ENCODE measurements at places on chromosomes 1 and 21.

GRCh38 chr1:200099040-200099439, 71.5 kb downstream of the NR5A2 start:
- no peak overlapping the region for H3K27ac ChIP-seq
- no peak for DNase-seq
- no peaks in the 10 kb centered on the region for H3K36me3 ChIP-seq
- H3K27me3 ChIP-seq, result no peaks in the 10 kb centered on the region
- no peak overlapping the region for H3K4me3 ChIP-seq
- H3K4me1 ChIP-seq, result no peaks in the 10 kb centered on the region

GRCh38 chr1:112938210-112938609, 17.8 kb downstream of the SLC16A1 start:
- H3K27ac ChIP-seq, result no peak overlapping the region
- H3K36me3 ChIP-seq, result no peaks in the 10 kb centered on the region
- peak; percentile 29 for DNase-seq
- no peaks in the 10 kb centered on the region for H3K27me3 ChIP-seq
- no peak overlapping the region for H3K4me3 ChIP-seq

DNA sequence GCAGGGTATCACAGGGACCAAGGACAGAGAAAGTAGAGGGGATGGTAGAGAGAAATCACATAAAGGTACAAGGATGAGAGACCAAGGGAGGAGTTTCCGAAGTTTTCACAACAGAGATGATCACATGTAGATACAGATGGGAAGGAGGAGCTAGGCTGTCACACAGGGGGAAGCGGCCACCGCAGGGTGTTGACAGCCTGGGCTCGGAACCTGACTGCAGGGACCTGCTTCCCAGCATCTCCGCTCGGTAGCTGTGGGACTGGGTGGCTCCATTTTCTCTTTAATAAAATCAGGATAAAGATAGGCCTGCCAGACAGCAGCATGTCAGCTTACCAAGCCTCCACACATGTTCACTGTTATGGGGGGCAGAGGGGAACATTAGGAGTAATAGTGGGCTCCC, 32.3 kb downstream of the CDCA8 start:
- no peak overlapping the region for H3K4me3 ChIP-seq
- no peaks in the 10 kb centered on the region for H3K27me3 ChIP-seq

DNA sequence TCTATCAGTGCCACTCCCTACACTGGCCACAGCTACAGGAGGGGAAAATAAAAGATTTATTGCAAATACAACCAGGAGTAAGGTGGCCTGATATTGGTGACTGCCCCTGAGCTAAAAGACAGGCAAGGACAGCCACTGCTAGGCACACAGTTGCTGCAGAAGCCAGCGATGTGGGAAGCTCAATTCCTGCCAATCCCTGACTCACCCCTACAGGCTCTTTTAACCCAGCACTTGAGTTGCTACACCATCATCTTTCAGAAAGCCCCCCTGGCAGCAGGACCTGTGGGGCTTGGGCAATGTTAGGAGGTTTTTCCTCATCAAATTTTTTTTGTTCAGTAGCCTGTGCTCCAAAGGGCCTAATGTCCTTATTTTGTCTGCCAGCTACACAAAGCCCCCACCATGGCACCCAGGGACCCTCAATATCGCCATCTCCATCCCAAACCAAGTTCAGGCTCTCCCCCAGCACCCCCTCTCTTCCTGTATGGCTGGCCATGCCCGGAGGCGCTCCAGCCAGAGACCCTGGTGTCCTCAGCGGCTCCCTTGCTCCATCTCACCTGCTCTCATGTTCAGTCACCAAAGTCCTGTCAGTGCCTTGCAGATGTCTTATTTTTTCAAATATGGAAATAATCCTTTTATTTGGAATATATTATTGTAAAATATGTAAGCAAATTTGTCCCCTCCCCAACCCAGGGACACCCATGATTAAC, 13.4 kb downstream of the CLEC20A start:
- no peaks in the 10 kb centered on the region for H3K27me3 ChIP-seq
- no peak for DNase-seq
- H3K27ac ChIP-seq, result no peak overlapping the region
- no peaks in the 10 kb centered on the region for H3K36me3 ChIP-seq
- no peak overlapping the region for H3K4me3 ChIP-seq
- no peaks in the 10 kb centered on the region for H3K4me1 ChIP-seq

DNA sequence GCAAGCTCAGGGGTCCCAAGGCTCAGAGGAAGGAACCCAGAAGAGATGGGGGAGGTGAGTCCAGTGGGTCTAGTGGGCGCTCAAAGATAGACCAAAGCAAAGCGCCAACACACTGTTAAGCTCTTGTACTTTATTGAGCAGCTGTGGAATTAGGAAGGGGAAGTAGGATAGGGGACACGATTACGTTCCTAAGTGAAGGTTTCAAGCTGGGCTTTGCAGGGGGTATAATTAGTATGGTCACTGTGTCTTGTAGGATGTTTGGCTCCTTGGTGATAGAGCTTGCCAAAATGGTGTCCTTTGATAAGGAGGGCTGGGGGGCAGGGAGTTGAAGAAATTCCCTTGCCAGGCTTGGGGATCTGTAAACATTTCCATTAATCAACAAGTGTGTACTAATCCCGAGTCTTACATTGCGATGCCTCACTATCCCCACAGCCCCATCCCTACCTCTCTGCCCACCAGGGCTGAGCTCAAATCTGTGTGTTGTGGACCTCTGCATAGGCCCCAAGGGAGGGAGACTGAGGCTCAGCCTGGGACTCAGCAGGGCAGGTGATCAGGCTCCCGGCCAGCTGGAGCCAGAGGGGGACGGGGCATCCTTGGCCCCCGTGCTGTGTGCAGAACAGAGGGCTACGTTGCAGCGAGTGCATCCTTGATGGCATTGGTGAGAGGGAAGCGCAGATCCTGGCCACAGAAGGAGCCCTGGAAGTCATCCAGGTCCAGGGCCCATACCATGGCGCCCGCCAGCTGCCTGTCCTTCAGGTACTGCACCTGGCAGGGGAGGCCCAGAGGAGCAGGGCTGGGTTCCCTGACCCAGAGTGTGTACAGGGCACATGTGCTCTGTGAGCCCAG, 3.4 kb upstream of the MYBPH start:
- DNase-seq, result no peak
- peaks cover 2% of the 10 kb centered on the region for H3K4me1 ChIP-seq
- no peak overlapping the region for H3K4me3 ChIP-seq
- no peaks in the 10 kb centered on the region for H3K36me3 ChIP-seq
- no peak overlapping the region for H3K27ac ChIP-seq
